HS-27A (cell line): ENCODE measurements at places on chromosomes 7 and 10.

GRCh38 chr7:47267346-47267745 lies 314.6 kb downstream of the TNS3 start:
- no peak for DNase-seq

GRCh38 chr7:20745702-20746101 lies 41.0 kb downstream of the SP8 start:
- no peak for DNase-seq

DNA sequence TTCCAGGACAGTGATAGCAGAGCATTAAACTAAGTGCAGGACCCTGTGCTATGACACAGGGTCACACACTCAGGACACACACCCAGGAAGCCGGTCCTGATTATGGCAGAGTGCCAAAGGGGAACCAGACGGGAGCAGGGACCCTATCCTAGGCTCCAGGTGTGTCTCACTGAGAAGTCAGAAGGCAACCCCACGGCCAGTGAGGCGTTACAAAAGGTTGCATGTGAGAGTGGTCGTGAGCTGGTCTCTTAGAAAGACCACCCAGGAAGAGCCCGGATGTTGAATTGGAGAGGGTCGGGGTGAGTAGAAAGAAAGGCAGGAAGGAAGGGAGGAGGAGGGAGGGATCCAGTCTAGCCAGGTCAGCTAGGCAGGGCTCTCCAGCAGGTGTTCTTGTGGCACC lies 31.0 kb downstream of the FRMPD2 start:
- no peak for DNase-seq

DNA sequence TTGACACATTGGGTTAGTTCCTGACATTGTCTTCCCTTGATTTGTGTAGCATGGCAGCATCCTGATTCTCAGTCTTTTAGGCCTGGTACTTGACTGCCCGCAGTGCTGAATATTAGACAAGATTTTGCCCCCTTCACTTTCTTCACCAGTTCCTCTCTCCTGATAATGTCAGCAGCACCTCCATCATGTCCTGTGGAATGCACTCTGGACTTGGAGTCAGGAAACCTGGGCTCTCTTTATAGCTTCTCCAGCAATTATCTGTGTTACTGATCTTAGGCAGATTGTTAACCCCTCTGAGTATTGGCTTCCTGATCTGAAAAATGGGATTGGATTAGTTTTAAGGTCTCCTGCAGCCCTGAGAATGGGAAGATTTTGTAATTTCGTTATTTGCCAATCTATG lies 19.0 kb downstream of the HBP1 start:
- DNase-seq, result no peak

GRCh38 chr10:89226891-89227290 lies 19.8 kb upstream of the CH25H start:
- DNase-seq, result no peak

GRCh38 chr7:155358948-155359712 lies 61.5 kb downstream of the INSIG1 start:
- DNase-seq, result no peak

- no peak for DNase-seq
These were observed 149.0 kb upstream of the TMEM106B start for GRCh38 chr7:12062062-12062461.

- no peak for DNase-seq
These were observed 276.8 kb upstream of the AKR1E2 start for GRCh38 chr10:4549139-4549653.

DNA sequence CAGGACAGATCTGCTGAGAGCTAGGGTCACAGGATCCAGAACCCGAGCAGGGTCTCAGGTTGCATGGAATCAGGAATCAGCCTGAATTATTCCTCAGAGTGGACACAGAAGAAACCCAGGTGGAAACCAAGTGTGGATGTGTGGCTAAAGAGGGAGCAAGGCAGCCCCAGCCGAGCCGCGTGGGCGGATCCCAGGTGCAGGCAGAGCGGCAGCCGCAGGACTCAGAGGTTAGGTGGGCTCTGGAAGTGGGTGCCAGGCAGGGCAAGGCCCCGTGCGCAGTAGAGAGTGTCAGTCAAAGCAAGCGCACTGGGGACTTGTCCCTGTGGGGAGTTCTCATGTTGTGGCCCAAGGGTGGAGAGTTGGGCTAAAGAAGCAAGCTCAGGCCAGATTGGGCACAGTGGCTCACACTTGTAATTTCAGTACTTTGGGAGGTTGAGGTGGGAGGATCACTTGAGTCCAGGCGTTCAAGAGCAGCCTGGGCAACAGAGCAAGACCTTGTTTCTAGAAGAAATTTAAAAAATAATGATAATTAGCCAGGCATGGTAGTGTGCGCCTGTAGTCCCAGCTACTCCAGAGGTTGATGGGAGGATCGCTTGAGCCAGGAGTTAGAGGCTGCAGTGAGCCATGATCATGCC lies 125.9 kb downstream of the CUL2 start:
- no peak for DNase-seq

DNA sequence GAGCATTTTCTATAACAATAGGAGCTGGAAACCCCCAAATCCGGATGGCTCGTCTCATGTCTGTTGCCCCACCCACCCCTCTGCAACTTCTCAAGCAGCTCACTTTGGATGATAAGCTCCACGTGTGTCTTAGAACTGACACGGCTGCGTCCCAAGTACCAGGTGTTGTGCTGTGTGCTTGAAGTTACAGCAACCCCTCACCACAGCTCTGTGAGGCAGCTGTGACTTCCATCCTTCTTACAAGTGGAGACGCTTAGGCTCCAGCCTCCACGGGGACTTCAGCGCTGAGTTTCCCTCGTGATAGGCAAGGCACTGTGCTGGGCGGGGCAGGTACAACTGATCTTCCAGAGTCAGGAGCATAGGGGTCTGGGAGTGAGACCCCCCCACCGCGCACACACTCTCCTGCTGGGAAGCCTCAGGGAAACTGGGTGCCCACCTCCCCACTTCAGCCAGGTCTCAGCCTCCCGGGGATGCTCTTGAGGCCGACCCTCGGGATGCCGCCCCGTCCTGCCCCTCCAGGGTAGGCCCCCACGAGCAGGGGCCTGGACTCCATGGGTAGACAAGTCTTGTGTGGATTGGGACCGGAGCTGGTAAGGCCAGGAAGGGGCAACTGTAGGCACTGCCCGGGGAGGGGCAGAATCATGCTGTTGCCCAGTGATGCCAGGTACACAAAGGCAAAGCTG lies 31.4 kb downstream of the EN2 start:
- no peak for DNase-seq

DNA sequence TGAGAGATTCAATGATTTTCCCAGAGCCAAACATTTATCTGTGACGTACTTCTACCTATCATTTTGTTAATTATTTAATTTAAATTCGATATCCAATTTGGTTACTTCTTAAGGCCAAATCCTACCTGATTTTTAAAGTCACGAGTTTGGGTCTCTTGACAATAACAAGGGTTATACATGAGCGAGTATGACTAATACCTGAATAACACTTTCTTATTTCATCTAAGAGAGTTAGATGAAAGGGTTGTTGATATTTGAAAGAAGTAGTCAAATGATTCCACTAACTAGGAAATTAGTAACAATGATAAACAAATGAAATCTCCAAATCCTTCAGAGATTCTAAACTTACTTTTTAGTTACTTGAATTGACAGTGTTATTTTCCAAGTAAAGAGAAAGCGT lies 1086.9 kb downstream of the XPNPEP1 start:
- no peak for DNase-seq

- DNase-seq, result no peak
These were observed 17.4 kb downstream of the PSPH start for GRCh38 chr7:56033671-56034432.

DNA sequence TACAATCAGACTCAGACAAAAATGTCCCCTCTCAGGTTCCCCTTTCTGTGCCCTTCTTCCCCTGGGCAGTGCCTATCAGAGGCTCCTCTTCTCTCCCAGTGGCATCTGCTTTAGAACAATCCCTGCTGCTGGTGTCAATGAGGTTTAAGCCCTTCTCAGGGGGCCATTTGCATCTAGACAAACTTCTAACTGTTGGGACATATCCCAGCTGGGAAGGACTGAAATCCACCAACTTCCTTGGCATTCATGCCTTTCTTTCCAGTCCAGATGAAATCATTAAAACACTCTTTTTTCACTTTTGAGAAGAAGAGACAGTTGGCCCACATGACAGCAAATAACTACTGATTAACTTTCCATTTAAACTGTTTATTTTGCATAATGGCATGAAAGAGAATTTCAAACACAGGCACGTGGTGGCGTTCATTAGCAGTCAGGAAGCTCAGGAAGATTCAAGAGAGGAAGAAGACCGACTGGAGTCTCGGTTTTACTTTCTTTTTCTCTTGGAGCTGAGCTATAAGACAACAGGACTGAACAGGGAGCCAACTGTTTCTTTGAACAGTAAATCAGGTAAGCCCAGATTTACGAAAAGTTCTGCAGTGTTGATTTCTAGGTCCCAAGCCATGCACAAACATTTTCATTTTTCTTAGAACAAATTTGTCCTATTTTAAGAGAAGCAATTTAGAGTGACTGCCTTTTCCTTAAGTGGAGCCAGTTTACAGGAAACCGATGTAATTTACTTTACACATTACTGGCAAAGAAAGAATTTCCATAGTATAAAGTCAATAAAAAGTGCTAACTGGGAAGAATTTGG lies at the start of gene GIMAP2:
TSS of gene GIMAP2 (plus strand) at position 488 of the 811 bp plus-strand sequence. CDS start 1,354 bp downstream, outside the sequence.
- no peak for DNase-seq

- no peak for DNase-seq
These were observed 102.2 kb downstream of the HDAC9 start for GRCh38 chr7:18597754-18598153.
